ENCODE measurements at places on chromosomes 16 and 17.

DNA sequence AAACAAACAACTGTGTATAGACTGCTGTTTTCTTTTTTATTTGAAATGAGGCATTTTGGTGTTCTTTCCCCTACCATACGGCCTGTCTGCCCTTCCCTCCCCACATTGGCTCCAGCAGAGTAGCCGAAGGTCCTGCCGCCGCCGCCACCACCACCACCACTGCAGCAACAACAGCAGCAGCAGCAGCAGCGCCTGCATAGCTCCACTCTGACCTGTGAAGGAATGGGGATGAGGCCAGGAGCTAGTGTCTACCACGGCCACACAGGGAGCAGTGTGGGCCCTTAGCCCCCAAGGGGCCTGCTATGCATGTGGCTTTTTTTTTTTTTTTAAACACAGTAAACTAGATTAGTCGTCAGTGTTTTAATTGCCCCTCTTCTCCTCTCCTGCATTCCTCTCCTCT lies 5.6 kb upstream of the CDK5R1 start:
- no peak for DNase-seq

DNA sequence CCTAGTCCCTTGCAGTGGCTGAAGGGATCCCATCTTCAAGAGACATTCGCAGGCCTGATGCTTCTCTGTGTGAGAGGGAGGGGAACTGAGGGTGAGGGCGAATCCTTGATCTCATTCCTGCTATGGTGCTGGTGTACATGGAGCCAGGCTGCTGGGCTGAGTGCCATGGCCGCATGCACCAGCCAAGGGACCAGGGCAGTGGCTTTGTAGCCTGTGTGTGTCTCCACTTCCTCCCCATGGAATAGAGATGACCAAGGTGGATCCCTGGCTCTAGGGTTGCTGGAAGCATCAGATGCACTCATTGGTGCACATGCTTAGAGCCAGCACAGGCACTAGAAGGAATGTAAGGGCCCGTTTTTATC lies 195.0 kb downstream of the FOXL1 start:
- no peak for DNase-seq

GRCh38 chr16:47519546-47519945 lies 58.4 kb downstream of the PHKB start:
- DNase-seq: no peak

GRCh38 chr16:8760021-8760420 lies 37.4 kb downstream of the TMEM186 start:
- DNase-seq: no peak

GRCh38 chr17:50949989-50950877 lies 84.1 kb upstream of the TOB1 start:
- DNase-seq: peak; percentile 66

DNA sequence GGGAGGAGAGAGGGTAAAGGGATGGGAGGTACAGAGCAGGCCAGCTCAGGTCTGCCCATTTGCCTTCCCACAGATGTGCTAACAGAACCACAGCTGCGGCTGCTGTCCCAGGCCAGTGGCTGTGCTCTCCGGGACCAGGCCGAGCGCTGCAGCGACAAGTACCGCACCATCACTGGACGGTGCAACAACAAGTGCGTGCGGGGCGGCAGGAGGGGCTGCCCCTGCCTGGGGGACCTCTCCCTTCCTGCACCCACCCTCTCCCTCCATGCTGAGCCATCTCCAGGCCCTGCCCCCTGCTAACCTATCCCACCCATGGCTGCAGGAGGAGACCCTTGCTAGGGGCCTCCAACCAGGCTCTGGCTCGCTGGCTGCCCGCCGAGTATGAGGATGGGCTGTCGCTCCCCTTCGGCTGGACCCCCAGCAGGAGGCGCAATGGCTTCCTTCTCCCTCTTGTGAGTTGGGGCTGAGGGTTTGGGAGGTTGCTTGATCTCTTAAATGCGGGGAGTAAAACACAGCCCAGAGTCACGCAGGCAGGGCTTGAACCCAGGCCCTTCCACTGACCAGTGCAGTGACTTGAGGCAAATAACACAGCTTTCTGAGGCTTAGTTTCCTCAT lies 1.2 kb downstream of the EPX start:
- no peak for DNase-seq

DNA sequence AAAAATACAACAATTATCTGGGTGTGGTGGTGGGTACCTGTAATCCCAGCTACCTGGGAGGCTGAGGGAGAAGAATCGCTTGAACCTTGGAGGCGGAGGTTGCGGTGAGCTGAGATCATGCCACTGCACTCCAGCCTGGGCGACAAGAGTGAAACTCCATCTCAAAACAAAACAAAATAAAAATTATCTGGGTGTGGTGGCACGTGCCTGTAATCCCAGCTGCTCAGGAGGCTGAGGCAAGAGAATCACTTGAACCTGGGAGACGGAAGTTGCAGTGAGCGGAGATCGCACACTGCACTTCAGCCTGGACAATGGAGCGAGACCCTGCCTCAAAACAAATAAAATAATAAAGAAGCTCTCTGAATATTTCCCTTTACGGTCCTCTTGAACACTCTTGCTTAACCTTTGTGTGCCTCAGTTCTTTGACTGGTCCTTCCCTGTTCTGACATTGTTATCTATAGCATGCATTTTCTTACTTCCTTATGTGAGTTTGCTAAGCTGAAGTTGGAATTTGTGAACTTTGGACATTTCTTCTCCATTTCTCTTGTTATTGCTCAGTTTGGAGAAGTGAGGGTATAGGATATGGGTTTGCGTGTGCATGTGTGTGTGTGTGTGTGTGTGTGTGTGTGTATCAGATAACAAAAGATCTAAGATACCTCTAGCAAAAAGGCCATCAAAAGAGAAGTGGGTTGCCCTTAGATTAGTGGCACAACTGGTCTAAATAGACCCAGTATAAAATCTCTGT lies 29.7 kb upstream of the WSB1 start:
- DNase-seq: no peak

- DNase-seq: peak; percentile 53
These were observed 43.6 kb downstream of the SMG6 start for GRCh38 chr17:2259769-2260536.

DNA sequence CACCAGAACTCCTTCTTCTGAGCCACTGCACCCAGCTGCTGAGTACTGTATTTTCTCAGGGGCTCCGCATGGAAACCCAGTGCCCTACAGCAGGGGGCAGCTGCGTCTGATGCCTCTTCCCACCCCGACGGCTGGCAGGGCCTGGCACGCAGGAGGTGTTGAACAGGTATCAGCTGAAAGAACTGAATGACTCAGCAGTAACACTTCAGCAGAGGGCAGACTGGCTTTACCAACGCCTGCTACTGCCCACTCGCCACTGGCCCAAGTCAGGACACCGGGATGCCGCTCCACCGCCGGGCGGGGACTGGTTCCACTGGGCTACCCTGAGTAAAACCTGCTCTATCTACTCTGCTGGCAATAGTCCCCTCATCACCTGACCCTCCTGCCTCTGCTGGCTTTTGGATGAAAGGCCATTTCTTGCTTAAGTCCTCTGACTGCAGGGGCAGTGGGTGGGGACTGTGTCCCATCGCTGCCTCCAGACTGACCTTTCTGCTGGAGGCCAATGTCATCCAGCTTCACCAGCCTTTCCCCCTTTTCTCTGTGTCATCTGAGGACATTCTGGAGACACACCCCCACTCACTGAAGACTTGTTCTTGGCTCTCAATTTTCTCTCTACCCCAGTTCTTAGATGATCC lies 100.4 kb upstream of the FA2H start:
- no peak for DNase-seq

GRCh38 chr16:64545768-64546167 lies 576.1 kb downstream of the CDH11 start:
- no peak for DNase-seq

GRCh38 chr17:4074831-4075495 lies 67.9 kb downstream of the ZZEF1 start:
- DNase-seq: peak; percentile 45

DNA sequence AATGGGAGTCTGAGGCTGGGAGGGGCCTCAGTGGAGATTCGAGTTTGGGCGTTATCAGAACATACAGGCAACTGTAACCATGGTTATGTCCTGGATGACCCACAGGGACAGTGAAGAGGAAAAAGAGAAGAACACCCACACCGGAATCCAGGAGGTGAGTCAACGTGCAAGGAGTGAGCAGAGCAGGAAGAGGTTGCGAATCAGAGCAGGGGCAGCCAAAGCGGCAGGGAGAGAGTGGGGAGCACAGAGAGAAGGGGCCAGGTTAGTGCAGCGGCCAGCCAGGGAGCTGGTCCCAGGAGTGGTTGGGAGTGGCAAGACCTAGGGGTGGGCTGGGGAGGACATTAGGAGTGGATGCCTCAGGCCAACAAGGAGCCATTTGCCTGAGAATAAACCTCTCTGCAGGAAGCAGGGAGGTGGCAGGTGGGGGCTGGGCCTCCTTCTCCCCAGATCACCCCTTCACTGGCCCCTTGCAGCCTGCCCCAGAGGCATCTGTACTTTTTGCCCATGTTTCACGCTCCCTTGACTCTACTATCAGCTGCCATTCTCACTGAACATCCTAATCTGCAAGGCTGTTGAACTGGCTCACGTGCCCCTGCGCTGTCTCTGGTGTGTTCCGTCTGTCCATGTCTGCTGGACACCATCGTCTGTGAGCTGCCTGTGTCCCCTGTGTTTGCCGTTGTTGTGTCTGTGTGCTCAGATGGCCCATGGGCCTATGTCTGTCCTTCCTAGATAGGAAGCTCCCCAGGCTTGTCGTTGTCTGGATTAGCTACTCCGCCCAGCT lies 5.1 kb downstream of the KRT13 start:
- DNase-seq: no peak

DNA sequence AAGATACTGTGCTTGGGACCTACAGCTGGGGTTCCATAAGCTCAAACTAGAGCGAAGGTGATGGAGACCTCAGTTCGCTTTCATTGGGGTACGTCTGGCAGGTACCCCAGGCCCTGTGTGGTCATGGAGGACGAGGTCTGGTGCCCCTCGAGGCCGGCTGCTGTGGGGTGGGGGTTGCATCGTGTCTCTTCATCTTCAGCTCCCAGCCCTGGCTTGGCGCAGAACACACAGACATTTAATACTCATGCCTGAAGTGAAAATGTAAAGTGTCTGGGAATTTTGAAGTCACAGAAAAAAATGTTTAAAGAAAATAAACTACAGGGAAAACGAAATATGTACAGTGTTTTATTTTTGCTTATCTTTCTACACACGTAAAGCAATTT lies 80.5 kb downstream of the TBC1D16 start:
- no peak for DNase-seq

GRCh38 chr16:30185683-30186421 lies 2.5 kb downstream of the CORO1A start:
- DNase-seq: peak; percentile 87

DNA sequence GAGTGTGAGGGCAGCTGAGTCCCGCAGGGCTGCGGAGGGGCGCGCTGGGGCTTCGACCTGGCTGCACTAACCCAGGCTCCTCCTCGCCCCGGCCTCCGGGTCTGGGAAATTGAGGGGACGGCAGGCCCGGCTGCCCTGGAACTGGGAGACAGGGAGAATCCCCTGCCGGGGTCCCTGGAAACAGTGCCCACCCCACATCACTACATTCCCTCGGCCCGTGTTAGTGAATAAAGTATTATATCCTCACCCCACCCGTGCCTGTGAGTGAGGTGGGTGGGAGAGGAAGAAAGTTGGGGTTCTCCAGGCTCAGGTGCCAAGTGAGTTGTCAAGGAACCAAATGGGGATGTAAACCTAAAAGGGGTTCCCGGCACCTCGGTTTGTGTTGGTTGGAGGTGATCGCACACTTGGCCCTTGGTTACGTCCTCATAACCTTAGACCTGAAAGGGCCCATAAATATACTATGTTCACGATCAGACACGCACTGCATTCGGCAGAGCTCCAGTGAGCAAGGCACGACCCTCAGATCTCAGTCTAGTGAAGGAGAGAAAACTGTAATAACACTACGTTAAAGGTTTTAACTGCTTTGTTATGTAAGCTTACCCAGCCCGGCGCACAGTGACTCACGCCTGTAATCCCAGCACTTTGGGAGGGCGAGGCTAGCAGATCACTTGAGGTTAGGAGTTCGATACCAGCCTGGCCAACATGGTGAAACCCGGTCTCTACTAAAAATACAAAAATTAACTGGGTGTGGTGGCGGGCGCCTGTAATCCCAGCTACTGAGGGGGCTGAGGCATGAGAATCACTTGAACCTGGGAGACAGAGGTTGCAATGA lies 11.2 kb downstream of the ZNF771 start:
- no peak for DNase-seq

DNA sequence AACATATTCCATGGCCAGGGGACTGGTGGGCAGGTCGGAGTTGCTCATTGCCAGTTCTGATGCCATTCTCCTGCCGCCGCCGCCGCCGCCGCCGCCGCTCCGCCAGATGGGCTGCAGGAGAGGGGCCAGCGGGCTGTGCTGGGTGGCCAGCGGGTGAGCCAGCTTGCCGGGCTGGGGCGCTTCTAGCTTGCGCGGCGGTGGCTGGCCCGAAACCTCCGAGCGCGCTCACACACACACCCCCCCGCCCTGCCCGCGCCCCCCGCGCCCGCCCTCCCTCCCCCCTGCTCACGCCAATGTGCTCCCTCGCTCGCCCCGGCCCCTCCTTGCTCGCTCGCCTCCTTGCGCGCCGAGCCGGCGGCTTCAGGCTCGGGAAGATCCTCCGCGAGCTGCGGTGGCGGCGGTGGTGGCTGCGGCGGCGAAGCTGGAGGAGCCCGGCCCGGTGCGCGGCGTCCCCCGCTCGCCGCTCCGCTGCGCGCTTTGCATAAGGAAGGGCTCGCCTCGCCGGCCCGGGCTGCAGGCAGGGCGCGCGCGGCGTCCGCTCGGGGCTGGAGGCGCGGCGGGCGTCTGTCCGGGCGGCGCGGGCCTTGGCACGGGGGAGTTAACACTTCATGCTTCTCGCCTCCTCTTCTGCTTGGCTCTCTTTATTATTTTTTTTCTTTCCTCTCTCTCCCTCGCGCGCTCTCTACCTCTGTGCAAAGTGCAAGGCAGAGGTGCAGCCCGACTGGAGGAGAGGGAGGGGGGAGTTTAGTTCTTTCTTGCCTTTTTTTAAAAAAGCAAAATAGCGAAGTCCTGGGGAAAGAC lies 500 bp downstream of the MAF start:
- no peak for DNase-seq

GRCh38 chr16:84360170-84360569 lies 8.2 kb upstream of the ATP2C2 start:
- peak; percentile 42 for DNase-seq

GRCh38 chr17:39823407-39824054 lies 40.6 kb downstream of the IKZF3 start:
- no peak for DNase-seq

- no peak for DNase-seq
These were observed 17.8 kb downstream of the SNN start for GRCh38 chr16:11685844-11686618.

DNA sequence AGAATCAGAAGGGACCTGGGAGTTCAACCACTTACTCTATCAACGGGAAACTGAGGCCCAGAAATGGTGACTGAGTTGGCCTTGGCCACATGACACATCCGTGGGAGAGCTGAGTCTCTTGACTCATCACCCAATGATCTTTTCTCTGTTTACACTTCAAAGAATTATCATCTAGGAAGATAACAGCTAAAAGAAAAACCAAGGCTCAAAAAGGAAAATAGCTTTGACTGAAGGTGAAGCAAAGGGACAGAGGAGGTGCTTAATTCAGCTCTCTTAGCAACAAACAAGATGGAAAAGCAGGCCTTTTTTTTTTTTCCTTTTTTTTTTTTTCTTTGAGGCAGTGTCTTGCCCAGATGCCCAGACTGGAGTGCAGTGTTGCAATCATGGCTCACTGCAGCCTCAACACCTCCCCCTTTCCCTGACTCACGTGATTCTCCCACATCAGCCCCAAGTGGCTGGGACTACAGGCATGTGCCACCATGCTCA lies 16.7 kb downstream of the ERCC4 start:
- DNase-seq: no peak

- no peak for DNase-seq
These were observed 1.5 kb upstream of the RCVRN start for GRCh38 chr17:9906616-9907015.
